ENCODE measurements at places on chromosomes 6 and 20. TPM values are rescaled to one million over a fixed set of nuclear protein-coding genes. Genes with fewer than 3 reads are reported as not detected.

GRCh38 chr6:3353939-3354338, 95.2 kb downstream of the PSMG4 start:
- DNase-seq = no peak

DNA sequence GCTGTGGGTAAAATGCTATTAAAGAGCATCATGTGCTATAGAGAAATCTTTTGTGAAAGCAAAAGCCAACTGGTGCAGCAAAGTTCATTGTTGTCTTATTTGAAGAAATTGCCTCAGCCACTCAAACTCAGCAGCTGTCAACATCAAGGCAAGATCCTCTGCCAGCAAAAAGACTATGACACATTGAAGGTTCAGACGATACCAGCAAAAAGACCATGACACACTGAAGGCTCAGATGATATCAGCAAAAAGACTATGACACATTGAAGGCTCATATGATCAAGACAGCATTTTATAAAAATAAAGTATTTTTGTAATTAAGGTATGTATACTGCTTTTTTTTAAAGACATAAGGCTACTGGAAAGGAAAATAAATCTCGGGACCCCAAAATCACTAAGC, 118.4 kb upstream of the RUNX2 start:
- DNase-seq = no peak

GRCh38 chr6:127195833-127196232, 70.8 kb upstream of the RNF146 start:
- no peak for DNase-seq

DNA sequence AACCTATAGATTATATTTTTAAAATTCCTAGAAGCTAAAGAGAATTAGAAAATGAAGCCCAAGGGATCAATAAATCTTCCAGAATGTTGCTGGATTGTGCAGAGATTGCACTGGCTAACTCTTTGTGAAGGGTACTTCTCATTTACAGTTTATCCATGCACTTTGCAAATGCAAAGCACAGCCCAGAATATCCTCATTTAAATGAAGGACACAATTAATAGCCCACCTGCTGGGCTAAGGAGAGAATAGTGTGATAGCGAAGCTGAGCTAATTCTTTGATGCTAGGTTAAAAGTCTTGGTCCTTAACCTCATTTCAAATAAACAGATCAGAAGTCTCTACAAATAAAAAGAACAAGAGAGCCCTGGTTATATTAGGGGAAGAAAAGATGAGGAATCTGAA, 72.5 kb downstream of the SMPDL3A start:
- DNase-seq = no peak

DNA sequence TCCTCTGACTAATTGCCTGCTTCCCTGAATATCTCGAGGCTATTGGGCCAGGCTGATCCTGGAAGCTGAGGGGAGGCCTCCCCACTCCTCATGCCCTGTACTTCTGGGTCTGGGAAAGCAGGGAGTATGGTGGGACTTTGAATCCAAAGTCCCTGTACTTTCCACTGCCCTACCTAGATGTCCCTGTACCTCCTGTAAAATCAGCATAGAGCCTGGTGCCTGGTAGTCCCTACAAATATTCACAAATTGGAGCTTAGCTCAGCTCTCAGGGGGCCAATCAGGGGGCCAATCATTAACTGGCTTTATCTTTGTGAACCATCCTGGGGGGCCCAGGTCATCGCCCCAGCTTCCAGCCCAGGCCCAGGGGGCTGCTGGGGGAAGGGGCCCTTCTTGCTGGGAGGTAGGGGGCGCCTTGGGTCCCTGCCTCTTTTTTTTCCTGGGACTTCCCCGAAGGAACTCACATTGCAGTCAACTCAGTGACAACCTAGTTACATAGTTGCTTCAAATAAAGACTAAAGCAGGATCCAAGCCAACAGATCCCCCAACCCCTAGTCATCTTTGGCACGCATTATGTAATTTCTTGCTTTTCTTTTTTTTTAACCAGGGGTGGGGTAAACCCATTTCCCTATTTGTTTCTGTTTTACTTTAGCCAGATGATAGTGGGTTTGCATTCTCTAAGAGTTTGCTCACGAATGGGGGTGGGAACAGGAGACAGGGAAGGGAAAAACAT, 6.9 kb upstream of the VEGFA start:
- no peak for DNase-seq

DNA sequence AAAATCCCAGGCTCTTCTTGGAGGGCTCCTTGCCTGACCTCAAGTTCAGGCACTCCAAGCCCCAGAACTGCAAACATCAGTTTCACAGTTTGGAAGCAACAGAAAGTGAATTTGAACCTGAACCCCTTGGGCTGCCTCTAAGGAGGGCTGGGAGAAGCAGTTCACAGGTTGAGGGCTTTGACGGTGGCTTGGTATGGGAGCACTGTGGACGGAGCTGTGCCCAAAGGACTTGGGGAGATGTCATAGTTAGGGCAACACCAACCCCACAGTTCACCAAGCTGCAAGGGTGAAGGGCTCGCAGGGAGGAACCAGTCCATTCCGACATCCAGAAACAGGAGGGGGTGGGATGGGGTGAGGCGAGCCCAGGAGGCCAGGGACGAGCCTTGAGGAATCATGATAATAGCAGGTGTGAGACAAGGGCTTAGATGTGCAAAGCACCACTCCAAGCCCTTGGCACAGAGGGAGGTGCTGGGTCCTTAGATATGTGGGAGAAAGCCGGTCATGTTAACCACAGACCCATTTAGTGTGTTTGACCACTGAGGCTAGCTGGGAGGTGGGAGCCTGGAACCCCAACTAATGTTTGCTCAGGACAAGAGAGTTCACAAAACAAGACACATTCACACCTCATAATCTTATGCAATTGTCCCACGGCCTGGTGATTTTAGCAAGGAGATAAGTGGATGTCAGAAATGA, 4.3 kb downstream of the CEBPB start:
- DNase-seq = no peak

- DNase-seq = no peak
Observed at GRCh38 chr6:11830520-11830919, 51.9 kb upstream of the ADTRP start.

DNA sequence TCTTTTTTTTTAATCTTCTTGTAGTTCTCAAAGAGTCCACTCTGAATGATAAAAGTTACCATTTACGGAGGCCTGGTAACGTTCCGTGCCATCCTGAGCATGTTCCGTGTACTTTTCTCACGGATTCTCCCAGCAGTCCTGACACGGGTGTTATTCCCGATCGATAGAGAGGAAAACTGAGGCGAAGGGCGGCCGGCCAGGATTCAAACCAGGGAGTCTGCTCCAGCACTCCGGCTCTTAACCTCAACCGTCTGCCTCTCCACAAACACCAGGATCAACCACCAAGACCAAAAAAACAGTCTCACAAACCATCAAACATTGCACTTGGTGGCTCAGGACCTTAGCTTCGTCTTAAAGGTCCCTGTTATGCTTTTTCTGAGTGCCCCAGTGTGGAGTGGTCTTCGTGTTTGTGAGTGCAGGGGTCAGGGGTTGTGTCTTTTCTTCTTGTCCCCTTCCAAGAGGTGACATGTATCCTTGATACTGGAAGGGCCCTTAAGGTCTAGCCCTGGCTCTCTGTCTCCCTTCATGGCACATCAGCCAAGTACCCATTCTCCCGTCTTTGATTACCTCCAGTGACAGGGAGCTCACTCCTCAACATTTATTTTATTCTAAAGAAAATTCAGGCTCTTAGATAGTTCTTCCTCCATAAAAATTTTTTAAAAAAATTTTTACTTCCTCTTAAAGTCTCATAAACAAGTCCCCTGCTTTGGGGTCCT, 35.1 kb downstream of the SRC start:
- no peak for DNase-seq

DNA sequence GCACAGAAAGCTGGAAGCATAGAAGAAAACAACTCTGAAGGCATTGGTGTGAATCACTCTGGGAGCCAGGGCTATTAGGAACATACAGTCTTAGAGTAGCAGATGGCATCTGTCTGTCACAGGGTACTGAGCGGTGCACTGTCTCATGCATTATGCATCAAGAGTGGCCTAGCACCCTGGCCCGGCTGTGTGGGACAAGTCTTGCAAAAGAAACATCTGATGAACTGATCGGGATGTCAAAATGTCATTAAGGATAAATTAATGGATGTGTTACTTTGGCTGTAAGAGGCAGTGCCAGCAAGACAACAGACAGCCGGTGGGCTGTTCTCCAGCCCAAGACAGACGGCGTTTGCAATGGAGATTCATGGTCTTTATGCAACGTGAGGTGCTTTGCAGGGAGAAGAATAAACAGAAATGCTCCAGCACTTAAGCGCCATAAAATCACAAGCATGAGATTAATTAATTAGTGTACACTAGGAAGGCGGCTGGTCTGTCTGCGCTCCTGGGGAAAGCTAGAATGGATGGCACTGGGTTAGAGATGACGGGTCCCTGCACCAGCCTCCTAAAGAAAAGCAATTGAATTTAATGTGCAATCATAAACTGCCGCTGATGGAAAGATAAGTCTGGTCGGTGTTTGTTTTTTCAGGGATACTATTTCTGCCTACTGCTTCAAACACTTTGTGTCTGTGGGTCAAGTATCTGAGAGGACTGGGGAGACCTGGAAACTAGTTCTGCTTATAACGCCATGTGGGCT, 600.6 kb upstream of the CHD6 start:
- no peak for DNase-seq

LINC00237 gene
- not detected for total RNA-seq

DNA sequence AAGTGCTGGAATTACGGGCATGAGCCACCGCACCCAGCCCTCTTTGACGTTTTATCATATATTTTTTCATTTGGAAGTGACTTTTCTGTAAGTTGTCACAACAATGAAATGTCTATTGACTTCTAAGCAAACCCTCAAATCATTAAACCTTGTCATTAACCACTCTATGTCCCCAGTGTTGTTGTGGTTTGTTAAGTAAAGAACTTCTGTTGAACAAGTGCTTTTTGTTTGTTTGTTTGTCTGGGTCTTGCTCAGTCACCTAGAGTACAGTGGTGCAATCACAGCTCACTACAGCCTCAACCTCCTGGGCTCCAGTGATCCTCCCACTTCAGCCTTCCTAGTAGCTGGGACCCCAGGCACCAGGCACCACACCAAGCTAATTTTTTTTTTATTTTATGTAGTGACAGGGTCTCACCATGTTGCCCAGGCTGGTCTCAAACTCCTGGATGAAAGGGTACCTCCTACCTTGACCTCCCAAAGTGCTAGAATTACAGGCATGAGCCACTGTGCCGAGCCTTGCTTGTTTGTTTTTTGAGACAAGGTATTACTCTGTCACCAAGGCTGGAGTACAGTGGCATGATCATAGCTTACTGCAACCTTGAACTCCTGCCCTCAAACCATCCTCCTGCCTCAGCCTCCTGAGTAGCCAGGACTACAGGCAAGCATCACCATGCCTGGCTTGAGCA, 57.6 kb upstream of the LOC128125822 start:
- DNase-seq = no peak

RAB44 gene
- total RNA-seq = 0.14 TPM

GRCh38 chr20:6708010-6708409, 59.5 kb upstream of the BMP2 start:
- DNase-seq = peak; percentile 82

KIF13A gene
- total RNA-seq = 47.5 TPM

DTD1 gene
- total RNA-seq = 17.6 TPM

GRCh38 chr20:6693178-6693807, 74.2 kb upstream of the BMP2 start:
- DNase-seq = peak; percentile 52

DNA sequence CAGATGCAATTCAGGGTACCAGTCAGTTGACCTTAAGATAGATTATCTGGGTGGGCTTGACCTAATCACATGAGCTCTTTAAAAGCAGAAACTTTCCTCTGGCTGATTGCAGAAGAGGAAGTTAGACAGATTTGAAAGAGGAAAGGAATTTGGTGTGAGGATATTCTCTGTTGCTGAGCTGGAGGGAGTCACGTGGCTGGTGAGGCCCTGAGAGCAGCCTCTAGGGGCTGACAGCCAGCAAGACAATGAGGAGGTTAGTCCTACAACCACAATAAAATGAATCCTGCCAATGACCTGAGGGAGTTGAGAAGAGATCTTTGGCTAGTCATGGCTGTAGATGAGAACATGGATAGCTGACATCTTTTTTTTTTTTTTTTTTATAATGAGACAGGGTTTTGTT, 87.0 kb upstream of the B3GAT2 start:
- DNase-seq = no peak

DNA sequence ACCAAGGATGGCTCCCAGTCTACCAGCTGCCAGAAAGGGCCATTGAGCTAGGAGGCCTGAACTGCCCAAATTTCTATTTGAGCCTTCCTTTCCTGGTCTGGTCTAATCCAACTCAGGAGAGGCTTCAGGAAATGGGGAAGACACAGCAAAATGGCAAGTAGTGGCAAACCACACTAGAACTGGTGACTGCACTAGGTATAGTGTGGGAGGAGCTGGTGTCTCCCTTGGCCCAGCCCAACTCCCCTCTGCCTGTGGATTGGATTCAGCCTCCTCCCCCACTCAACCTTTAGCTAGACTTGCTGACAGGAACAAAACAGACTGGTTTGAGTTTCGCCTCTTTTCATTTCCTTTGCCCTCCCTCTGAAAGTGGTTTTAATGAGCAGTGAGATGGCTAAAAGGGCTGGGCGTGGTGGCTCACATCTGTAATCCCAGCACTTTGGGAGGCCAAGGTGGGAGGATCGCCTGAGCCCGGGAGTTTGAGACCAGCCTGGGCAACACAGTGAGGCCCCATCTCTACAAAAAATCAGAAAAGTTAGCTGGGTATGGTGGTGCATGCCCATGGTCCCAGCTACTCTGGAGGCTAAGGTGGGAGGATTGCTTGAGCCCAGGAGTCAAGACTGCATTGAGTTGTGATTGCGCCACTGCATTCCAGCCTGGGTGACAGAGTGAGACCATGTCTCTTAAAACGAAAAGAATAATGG, 17.5 kb downstream of the MRPS18A start:
- DNase-seq = no peak

DNA sequence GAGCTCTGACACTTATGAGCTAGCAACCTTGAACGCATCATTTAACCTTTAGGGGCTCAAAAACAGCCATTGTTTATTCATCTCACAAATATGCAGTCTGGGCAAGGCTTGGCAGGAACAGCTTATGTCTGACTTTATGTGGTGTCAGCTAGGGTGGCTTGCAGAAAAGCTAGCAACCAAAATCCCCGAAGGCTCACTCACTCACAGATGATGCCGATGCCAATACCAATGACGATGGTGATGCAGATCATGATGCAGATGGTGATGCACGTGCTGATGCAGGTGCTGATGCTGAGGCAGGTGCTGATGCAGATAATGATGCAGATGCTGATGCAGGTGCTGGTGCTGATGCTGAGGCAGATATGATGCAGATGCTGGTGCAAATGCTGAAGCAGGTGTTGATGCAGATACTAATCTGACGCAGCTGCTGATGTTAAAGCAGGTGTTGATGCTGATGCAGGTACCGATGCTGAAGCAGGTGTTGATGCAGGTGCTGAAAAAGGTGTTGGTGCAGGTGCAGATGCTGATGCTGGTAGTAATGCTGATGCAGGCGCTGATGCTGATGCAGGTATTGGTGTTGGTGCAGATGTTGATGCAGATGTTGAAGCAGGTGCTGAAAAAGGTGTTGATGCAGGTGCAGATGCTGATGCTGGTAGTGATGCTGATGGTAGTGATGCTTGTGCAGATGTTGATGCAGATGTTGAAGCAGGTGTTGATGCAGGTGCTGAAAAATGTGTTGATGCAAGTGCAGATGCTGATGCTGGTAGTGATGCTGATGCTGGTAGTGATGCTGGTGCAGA, 195.6 kb downstream of the NFATC2 start:
- no peak for DNase-seq
